Right forelimb (tissue), 1 donor: ENCODE measurements at places on chromosomes 1 and 21.

DNA sequence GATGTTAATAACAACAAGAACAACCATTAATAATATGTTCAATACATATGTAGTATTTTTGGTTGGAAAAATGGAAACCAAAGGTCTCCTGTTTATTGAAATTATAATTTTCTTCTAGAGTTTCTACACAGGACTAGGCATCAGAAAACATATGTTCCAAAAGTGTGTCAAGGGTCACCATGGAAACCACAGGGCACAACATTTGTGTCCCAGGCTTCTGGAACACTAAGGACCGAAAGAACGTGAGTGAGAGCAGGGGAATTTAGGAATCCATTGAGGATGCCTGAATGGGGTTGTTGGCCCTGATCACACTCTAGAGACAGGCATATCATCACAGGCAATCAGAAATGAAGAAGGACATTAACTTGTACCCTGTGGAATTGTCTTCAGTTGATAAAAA lies 7.5 kb upstream of the CDC14A start:
- no peak for DNase-seq

- peak; percentile 37 for DNase-seq
Measured at GRCh38 chr1:180182643-180183311, 28.1 kb downstream of the QSOX1 start.

- DNase-seq = no peak
Measured at GRCh38 chr1:22518379-22518778, 44.9 kb upstream of the EPHA8 start.

- peak; percentile 84 for DNase-seq
Measured at GRCh38 chr1:13960375-13960987, 260.5 kb downstream of the PRDM2 start.

- DNase-seq = no peak
Measured at GRCh38 chr1:69403756-69404320, 163.9 kb upstream of the LRRC7 start.

- no peak for DNase-seq
Measured at GRCh38 chr1:15847893-15848142, 311 bp downstream of the SPEN start.

DNA sequence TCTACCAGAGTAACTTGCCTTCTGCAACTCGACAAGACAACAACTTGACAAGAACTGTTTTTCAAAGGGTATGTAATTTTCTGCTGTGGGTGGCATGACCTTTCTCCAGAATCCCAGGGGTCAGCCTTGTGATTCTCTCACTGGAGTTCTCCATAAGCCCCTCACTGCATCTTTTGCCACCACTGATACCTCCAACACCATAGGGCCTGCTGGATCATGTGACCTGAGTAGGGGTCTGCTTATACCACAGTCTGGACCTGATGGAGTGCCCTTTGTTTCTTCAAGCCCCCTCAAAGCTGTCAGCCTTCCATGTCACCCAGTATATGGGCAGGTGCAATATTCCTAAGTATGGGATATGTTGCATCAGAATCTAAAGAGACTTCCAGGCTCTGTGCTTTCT lies 31.6 kb upstream of the DIPK1A start:
- DNase-seq = no peak

DNA sequence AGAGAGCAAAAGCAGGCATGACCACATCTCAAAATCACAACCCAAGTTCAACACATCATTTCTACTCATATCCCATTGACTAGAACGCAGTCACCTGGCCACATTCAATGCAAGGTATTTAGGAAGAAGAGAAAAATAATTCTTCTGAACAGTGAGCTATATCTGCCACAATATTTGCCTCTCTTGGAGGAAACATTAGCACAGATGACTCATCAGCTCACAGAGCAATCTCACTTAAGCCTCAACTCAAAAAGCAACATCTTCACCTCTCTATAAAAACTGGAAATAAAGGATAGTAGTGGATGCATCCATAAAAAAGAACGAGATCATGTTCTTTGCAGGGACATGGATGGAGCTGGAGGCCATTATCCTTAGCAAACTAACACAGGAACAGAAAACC lies 143.9 kb upstream of the FMN2 start:
- no peak for DNase-seq

DNA sequence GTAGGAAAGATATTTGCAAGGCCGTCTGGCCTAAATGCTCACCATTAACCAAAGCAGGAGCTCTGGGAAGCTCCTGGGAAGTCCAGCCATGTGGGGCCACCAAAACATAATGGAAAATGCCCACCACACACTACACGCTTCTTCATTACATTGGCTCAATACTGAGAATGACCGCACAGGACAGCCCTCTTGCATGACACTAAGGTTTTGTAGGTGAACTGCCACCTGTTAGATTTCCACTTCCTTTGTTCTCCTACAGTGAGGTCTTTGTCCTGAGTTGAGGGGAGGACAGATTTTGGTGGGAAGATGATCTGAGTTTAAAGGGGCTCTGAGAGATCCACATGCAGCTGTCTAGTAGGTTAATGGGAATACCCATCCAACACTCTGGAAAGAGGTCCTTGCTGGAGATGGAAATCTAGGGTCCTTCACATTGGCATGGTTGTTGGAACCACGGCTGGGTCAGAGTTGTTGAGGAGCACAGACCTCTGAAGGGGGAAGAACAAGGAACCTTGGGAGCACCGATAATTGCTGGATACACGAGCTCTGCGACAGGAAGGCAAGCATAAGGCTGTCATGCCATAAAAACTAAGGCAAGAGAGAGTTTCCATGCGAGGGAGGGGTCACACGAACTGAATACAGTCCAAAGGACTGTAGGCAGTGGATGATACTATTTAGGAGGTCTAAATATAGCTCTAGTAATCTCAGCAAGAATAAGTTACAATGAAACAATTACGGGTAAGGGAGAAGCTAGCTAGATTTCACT lies 105.5 kb upstream of the IRF2BP2 start:
- no peak for DNase-seq

GRCh38 chr1:102032534-102032933 lies 35.8 kb upstream of the OLFM3 start:
- DNase-seq = no peak

DNA sequence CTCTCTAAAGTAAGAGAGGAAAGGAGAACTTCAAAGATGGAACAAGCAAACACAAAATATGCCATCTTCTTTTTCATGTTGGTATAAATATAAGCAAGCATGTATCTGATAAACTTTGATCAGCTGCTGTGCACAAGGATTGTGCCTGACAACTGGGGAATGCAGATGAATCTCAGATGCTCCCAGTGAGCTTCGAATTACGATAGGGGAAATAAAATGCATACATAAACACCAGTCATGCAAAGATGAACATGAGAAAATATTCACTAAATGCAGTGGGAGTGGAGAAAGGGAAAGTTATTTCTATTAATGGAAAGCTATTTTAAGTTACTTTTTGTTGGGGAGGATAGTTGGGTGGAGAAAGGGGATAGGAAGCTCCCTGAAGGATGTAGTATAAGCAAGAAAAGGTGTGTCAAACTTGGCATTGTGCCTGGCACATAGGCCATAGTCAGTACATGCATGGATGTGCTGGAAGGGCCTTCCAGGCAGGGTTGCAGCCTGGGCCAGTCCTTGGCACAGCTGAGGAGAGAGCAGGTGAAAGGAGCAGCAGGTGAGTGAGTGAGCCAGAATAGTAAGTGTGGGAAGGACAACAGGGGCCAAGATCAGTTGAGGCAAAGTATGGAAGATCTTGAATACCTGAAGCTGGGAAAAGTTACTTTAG lies 57.8 kb upstream of the PGD start:
- no peak for DNase-seq

- DNase-seq = no peak
Measured at GRCh38 chr1:110515891-110516290, 3.1 kb downstream of the KCNA10 start.

DNA sequence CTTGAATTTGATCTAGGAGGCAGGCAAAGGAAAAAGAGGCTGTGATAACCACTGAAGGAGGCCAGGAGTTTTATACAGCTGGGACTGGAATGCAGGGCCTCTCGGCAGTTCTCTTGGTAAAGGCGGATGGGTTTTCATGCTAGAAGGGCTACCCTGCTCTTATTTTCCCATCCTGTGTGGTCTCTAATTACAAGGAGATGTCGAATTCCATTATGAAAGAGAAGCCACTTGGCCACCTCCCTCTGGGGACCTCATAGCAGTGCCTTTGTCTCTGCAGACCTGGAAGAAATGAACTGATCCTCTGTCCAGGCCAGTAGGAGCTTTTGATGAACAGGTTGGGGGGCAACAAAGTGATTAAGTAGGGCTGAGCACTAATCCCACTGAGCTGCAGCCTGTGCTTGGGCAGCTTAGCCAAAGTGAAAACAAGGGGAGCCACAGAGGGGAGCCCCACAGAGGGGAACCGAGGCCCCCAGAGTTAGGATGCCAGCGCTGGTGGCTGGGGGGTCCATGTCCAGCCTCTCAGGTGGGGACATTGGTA lies 42.2 kb upstream of the BCAR3 start:
- DNase-seq = no peak

GRCh38 chr1:113677250-113678158 lies 81.8 kb downstream of the PHTF1 start:
- DNase-seq = no peak

- DNase-seq = no peak
Measured at GRCh38 chr1:184626076-184627006, 128.3 kb downstream of the EDEM3 start.

GRCh38 chr21:45874716-45875415 lies 106.7 kb upstream of the COL6A1 start:
- DNase-seq = peak; percentile 76

- DNase-seq = peak; percentile 47
Measured at GRCh38 chr1:51517361-51518032, 1.6 kb downstream of the EPS15 start.

- DNase-seq = no peak
Measured at GRCh38 chr1:163141556-163141955, 61.2 kb downstream of the RGS5 start.

DNA sequence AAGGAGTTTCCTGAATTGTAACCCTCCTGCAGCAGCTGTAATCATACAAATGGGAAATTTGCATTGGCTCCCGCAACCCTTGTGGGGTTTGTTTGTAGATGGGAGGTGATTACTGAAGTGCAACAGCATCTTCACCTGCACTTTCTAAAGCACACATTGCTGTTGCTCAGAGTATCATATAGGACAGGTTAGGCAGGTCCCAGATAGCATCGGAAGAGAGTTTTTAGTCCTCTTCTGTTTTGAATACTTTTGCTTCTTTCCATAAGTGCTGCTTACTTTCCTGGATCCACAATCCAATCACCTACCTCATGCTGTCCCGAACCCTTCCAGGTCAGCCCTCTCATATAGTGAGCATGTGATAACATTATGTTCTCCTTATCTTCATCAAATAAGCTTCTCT lies 300.4 kb downstream of the PTPRC start:
- no peak for DNase-seq

GRCh38 chr1:17213782-17214148 lies 8.8 kb downstream of the PADI1 start:
- no peak for DNase-seq

- DNase-seq = no peak
Measured at GRCh38 chr1:37656881-37657280, 22.2 kb upstream of the RSPO1 start.

DNA sequence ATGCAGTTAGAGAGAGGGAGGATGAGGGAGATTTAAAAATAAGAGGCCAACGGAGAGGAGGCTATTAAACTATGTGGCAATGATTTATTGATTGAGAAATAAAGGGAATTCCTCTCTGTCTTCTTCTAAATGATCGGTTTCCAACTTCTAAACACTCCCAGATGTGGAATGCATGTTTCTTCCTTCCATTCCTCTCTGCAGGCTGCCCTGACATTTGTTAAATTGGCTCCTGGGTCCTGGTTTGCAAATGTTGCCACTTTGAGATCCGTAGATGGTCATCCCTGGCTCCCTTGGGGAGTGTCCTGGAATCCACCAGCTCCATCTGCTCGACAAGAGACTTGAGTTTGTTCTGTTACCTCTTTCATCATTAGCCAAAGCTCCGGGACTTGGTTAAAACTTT lies 10.3 kb upstream of the C1orf198 start:
- no peak for DNase-seq

DNA sequence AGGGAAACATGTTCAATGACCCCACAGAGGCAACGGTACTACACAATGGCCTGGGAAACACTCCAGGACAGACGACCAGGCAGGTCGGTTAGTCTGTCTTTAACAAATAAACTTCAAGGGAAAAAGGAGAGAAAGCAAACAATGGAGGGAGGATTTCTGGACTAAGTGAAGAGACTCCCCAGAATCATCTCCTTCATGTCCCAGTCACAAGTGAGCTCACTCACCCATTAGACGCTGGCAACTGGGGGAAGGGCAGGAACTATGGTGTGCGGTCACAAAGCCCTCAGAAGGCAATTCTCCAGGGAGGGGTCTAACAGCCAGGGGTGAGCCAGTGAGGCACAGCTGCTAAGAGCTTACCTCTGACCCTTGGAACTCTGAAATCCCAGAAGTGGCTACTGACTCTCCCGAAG lies 55.7 kb upstream of the NADK start:
- DNase-seq = no peak

DNA sequence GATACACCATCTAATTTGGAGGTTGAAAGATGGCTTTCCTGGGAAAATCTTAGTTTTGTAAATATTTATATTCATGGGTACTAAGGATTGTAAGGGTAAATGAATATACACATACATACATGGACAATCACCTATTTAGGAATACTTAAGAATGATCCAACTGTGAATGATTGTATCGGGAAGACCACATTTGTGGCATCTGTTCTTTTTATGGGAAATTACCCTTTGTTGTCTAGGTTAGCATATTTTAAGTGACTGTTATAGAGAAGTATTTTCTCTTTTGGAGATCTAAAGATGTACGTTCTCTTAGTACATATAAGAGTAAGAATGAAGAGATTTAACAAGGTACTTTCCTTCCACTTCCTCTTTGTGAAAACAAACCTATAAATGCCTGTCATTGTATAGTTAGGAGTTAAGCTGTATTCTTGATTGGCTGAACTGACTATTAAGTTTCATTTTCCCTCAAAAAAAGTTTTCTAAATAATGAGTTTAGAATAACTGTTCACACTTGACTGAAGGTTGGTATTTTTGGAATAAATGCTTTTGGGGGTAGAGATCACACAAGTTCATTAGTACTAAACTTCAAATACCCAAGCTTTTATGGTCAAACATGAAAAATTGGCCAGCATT lies 26.7 kb downstream of the SNX7 start:
- no peak for DNase-seq

DNA sequence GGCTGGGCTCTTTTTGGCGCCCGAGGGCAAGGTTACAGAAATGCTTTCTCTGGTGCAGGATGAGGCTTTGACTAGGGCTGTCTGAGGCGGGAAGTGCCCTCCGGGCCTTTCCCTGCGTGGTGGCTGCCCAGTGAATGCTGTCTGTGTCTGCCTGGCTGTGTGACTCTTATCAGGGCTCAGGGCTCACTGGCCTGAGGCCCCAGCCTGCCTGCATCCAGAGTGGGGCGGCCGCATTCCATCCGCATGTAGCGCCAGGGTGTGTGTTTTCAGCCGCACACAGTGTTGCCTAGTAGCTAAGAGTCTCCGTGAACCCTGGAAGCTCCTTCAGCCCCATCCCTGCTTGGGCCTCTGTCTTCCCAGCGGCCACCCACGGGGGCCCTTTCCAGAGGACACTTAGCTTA lies 59.1 kb downstream of the FAAP20 start:
- DNase-seq = peak; percentile 87

- DNase-seq = no peak
Measured at GRCh38 chr21:37623183-37623582, 256.6 kb downstream of the DYRK1A start.

- DNase-seq = no peak
Measured at GRCh38 chr1:166738873-166739272, 100.4 kb upstream of the POGK start.

GRCh38 chr1:1432951-1433803 lies 2.3 kb upstream of the VWA1 start:
- peak; percentile 78 for DNase-seq
